ENCODE measurements at places on chromosomes 1 and 21. TPM values are rescaled to one million over a fixed set of nuclear protein-coding genes. Genes with fewer than 3 reads are reported as not detected.

Gene NIPAL3
- 14.2 TPM for total RNA-seq

Gene IGSF9
- total RNA-seq: not detected

Gene PRR9
- not detected for total RNA-seq

- no peak for DNase-seq
These were observed 87.5 kb downstream of the COL24A1 start for GRCh38 chr1:86068841-86069756.

- DNase-seq: no peak
These were observed 2.4 kb downstream of the IGSF21 start for GRCh38 chr1:18109756-18110597.
